ENCODE measurements at places on chromosomes 4 and X. TPM values are rescaled to one million over a fixed set of nuclear protein-coding genes. Genes with fewer than 3 reads are reported as not detected.

Gene PABPC1L2B
- not detected for polyA plus RNA-seq

Gene MYL5
- 19.0 TPM for polyA plus RNA-seq

Gene PCDH11X
- 0.12 TPM for polyA plus RNA-seq

Gene PCDH7
- polyA plus RNA-seq, result 18.9 TPM

Gene SHOX
- 0.12 TPM for polyA plus RNA-seq

Gene NKX3-2
- not detected for polyA plus RNA-seq

Gene NPY5R
- polyA plus RNA-seq, result 6.5 TPM

Gene DRD5
- polyA plus RNA-seq, result 0.83 TPM

Gene MMRN1
- 2.1 TPM for polyA plus RNA-seq

Gene GPC4
- 20.3 TPM for polyA plus RNA-seq

Gene MAGEC3
- polyA plus RNA-seq, result 0.37 TPM

Gene CXCL11
- polyA plus RNA-seq, result not detected

DNA sequence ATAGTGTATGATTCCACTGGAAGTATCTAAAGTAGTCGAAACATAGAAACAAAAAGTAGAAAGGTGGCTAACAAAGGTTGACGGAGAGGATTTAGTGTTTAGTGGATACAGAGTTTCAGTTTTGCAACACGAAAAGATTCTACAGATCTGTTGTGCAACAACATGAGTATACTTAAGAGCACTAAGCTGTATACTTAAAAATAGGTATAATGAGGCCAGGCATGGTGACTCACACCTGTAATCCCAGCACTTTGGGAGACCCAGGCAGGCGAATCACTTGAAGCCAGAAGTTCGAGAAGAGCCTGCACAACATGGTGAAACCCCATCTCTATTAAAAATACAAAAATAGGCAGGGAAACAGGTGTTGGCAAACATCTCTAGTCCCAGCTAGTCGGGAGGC lies 7.9 kb upstream of the ATRX start:
- no peak for DNase-seq

DNA sequence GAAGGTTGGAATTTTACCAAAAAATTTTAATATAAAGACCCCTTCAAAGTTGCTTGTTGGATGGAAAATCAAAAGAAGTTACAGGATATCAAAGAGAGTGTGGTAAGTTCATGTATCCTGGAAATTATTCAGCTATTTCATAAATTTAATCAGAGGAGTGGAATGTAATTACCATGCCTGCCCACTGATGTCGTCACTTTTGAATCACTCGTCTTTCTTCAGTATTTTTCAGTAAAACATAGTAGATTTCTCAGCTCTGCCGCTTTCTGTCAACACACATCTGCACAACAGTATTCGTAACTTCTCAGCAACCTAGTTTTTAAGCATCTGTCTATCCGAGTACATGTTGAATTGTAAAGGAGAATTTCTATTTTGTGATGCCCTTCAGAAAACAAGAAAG lies 2163.0 kb upstream of the AGA start:
- no peak for DNase-seq

DNA sequence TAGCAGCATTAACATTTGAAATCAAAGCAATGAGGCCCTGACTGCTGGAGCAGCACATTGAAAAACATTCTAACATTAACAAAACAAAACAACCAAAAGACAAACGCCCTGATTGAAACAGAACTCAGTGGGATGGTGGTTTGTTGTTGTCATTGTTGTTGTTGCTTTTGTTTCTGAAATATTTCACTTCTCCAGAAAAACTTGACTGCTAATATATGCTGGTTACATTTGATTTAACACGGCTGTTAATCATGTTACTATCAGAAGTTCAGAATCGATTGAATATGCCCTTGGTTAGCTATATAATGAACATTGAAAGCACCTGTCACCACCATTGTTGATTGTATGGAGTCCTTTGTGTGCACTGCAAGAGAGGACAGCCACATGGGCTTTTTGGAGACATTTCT lies 790.4 kb upstream of the GALNTL6 start:
- DNase-seq, result no peak

DNA sequence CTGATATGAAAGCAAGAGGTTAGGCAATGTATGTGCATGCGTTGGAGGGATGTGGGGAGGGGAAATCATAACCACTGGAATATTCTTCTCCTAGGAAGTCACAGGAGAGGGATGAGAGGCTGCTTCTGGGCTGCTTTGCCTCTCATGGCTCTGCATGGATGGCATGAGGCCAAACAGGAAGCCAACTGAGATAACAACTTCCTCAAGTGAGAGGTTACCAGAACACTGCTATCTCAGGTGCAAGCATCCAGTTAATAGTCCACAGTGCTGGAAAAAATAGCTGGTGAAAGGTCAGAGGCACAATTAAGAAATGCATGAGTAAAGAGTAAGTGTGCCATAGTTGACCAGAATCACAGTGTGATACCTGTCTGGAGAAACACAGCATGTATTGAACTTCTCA lies 113.3 kb downstream of the ELOVL6 start:
- no peak for DNase-seq

DNA sequence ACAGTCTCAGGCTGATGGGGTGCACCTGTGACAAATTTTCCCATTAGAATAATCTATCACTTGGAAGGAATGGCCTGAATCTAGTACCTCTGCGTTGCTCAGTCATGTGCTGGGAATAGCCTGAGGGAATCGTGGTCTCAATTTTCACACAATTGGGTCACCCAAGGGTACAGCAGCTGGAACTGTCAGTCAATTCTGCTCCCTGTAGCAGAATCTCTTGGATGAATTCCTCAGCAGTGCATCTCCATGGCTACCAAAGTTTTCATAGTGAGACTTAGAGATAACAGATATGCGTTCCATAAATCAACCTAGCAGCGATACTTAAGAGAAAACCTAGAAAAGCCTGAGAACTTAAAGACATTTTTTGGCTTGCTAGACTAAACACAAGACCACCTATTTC lies 288.7 kb upstream of the CTSO start:
- no peak for DNase-seq

GRCh38 chr4:175215657-175216056 lies 297.5 kb downstream of the ADAM29 start:
- DNase-seq, result no peak

GRCh38 chr4:147865926-147866325 lies 134.0 kb downstream of the ARHGAP10 start:
- DNase-seq, result no peak

- no peak for DNase-seq
Observed at GRCh38 chrX:68710870-68711576, 63.6 kb downstream of the STARD8 start.

DNA sequence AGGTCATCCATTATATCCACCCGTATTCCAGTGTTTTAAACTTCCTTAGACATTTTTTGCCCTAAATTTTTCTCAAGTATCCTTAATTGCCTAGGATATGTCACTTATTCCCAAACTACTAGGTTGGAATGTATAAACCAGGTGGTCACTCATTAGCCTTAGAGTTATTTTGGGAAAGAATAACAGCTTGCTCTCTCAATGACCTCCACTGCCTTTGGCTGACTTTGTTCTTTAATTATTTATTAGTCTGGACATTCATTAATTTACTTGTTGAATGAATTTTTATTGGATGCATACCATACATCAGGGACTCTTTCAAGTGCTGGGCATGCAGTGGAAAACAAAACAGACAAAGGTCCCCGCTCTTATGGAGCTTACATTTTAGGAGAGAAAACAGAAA lies 609.3 kb upstream of the IGFBP7 start:
- peak; percentile 55 for DNase-seq

DNA sequence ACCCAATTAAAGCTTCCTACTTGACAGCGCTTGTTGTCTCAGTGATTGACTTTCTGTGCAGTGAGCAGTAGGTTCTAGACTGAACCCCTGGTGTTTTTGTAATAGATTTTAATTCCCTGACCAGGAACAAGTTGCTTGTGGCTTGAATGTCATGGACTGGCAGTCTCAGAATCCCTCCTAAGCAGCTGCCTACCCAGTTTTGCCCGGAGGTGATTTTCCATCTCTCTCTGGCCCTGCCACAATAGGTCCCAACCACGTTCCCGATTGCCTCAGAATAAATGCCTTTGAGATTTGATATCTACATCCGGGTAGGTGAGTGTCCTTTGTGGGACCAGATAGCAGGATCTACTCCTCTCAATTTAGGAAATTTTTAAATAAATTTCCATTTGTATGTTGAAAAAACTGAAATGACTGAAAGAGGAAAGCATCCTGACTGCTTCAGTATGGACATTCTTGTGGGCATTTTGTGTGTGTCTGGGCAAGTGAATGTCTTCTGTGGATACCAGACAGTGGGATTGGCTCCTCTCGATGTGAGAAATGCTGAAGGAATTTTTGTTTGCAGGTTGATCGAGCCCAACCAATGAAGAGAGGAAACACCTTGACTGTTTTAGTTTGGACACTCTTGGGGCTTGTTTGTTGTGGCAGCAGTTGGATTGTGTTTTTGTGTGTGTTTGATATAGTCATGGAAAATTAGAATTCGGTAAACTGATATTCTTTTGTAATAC lies 1607.4 kb downstream of the C4orf33 start:
- DNase-seq, result no peak

DNA sequence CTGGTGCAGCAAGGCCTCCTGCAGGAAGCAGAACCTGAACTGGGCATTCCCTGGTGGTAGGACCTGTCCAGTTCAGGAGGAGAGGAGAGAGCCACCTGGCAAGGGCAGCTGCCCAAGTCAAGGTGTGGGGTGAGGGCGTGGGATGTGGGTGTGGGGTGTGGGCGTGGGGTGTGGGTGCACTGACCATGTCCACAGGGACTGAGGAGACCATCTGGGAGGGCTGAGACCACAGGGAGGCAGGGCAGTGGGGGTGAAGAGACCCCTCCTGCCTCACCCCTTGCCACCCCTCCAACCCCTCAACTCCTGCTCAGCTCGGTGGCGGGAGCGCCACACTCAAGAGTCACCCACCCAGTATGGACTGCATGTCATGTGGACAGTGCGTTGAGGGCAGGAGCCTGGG lies 117.9 kb downstream of the CPZ start:
- DNase-seq, result no peak

- DNase-seq, result peak; percentile 79
Observed at GRCh38 chr4:95165926-95166524, 382.7 kb downstream of the UNC5C start.

- DNase-seq, result no peak
Observed at GRCh38 chr4:108060164-108060563, 70.5 kb downstream of the HADH start.

DNA sequence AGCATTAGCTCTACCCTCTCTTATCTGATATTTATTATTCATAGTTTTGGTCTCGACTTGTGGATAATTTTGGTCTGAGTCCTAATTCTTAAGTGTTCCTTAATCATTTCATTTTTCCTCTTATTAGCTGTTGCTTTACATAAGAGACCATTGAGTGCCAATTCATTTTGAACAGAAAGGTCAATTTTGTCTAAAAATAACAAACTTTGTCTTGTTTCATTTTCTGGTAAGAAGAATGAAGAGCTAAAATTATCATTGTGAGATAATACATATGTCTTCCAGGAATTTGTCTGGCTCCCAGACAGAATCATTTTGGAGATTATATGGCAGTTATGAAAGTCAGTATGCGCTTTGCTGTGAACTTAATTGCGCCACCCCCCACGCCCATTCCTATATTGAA lies 1471.8 kb downstream of the PCDH7 start:
- no peak for DNase-seq

DNA sequence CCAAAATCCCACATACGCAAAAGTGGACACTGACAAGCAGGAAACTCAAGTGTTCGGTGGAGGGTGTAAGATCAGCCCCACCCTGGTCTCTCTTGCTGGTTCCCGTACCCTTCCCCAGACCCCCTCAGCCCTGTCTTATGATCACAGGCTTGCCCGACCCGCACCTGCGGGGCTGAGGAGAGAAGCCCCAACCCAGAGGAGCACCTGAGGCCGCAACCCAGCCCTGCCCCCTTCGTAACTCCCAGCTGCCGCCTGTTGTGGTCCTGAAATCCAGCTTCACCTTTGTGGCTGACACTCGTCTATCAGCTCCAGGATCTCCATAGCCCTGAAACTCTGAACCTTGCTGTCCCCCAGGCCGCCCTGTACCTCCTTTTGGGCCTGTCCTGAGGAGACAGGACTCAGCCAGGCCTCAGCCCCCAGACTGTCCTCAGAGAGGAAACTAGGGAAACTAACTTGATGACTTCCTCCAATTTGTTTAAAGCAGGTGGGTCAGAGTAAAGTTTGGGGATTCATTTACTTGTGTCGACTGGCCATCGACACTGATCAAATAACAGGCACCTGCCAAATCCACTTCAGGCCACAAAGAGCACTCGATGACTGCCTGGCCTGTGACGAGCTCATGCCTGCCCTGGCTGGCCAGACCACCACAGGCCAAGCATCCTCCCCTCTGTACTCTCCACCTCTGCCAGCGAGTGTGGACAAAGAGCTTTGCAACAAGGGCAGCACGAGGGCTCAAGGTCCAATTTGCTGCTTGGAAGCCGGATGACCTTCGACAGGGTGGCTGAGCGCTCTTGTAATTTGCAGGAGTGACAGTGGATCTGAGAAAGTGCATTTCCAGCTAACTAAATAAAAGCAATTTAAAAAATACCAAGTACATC lies 19.3 kb downstream of the DCTD start:
- no peak for DNase-seq

- peak; percentile 77 for DNase-seq
Observed at GRCh38 chr4:142126890-142127497, 490.6 kb downstream of the IL15 start.

DNA sequence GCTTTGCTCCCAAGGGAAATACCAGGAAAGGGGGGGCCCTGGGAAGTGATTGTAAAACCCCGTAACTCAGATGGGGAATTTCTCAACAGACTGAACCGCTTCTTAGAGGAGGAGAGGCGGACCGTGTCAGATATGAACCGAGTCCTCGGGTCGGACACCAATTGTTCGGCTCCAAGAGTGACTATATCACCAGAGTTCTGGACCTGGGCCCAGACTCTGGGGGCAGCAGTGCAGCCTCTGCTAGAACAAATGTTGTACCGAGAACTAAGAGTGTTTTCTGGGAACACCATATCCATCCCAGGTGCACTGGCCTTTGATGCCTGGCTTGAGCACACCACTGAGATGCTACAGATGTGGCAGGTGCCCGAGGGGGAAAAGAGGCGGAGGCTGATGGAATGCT lies 1.0 kb downstream of the PNMA3 start:
- no peak for DNase-seq
